ENCODE measurements at places on chromosomes 12 and 14.

DNA sequence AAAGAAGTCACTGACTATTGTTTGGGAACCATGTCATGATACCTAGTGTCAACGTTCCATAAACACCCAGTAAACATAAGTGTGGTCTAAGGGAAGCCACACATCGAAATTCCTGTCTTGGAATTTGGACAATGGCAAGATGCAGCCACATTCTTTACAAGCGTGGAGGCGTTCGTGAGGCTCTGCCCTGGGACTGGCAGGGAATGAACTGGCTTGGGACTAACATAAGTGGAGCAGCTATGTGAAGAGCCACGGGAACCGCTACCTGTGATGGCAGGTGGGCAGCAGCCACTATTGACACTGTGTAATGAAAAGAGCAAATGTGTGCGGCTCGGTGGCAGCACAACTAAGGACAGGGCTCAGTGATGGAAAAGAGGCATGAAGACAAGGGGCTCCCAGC, 10.0 kb upstream of the NRIP2 start:
- no peak for DNase-seq

DNA sequence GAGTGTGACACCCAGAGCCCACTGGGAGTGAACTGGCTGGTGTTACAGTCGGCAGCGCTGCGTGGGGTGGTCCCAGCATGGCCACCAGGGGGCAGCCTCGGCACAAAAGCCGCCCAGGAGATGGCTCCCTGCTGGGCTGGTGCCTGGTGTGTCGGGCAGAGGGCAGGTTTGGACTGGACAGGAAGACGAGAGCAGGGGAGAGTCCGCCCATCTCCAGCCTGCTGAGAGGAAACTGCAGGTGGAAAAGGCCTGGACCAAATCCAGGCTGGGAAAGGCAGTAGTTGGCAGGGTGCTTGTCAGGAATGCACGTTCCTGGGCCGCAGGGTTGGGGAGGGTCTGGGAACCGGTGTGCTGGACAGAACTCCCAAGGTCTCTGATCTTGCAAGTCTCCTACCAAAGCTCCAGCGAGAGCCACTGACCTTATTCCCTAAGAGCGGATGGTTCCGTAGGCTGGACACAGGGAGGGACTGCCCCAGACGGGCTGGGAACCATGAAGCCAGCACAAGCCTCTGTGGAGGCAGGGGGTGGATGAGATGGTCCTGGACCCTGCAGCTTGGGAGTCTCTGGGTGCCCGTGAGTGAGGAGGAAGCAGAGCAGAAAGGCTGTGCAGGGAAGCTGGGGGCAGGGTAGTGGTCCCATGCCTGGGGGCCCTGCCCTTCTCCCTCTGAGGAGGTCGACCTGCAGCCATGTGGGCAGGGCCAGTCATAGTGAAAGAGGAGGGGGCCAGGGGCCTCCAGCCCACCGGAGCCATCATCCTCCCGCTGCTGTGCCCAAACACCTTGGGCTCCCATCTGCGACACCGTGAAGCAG, 1.8 kb downstream of the AHNAK2 start:
- DNase-seq = peak; percentile 95

- DNase-seq = no peak
Observed at GRCh38 chr14:97106166-97106565, 309.0 kb downstream of the VRK1 start.

- DNase-seq = no peak
Observed at GRCh38 chr12:14886271-14886670, 617 bp upstream of the MGP start.

DNA sequence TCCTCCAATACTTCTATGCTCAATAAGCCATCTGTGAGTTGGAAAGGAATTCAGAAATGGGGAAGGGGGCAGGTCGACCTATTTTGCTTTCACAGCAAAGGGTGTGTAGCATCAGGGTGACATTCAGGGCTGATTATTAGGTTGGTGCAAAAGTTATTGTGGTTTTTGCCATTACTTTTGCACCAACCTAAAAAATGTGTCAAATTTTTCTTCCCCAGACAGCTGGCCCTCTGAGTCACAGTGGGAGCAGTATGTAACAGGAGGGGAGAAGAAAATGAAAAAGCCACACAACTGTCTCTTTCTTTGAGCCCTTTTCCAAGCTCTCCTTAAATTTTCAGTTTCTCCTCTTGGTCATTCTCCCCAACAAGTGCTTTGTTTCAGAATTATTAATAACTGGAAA, 47.1 kb upstream of the GZMB start:
- DNase-seq = no peak

DNA sequence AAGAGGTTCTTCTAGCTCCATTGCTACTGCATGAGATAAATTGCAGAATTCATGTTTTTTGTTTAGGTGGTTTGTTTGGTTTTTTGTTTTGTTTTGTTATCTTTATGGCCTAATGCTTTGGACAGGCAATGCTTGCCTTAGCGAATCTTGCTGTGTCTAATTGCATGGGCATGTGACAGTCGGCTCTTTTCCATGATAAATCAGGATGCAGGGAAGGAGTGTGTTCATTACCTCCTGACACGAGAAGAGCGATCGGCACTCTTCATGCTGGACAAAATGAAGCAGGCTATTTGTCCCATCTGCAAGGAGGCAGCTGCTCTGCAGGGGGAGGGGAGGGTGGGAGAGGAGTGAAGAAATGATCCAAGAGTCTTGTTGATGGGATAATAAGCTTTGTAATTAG, 6.5 kb downstream of the CCDC60 start:
- DNase-seq = no peak

Data from endothelial cell (in vitro differentiated cells).